ENCODE measurements at places on chromosomes 4 and X.

DNA sequence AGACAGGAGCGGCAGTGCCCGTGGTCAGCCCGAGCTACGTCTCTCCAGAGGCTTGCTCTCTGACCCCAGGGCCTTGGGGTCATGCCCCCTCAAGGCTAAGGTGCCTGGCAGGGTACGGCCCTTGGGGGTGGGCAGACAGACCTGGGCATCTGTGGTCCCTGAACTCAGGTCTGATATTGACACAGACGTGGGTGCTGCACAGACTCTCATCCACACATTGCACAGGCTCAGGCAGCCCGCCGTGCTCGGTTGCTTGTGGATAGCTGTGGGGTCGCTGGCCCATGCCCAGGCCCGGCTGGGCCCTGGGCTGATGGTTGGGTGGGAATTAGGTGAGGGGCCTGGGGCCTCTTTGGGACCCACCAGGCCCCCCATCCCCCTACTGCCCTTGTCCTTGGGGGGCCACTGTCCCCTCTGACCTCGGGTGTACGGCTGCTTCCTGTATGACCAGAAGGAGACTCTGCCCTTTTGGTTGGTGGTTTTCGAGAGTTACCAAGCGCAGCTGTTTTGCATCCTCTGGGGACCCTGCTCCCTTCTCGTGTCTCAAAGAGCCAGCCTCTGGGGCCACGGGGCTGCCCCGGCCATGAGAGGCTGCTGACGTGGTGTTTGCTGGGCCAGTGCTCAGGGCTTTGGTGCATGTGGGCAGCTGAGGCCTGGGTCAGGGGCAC, 10.1 kb downstream of the FGFRL1 start:
- no peak for ATAC-seq

GRCh38 chrX:126825566-126826193, 6.2 kb downstream of the PRR32 start:
- no peak for ATAC-seq

GRCh38 chr4:56861360-56861759, 39.9 kb upstream of the SPINK2 start:
- ATAC-seq: no peak

- ATAC-seq: no peak
Observed at GRCh38 chr4:119039779-119040178, 95.9 kb upstream of the MYOZ2 start.
